ENCODE measurements at places on chromosomes 2 and 18.

GRCh38 chr2:207352978-207353671, 176.6 kb upstream of the CREB1 start:
- no peak for DNase-seq

GRCh38 chr2:8714283-8714682, 32.4 kb downstream of the ID2 start:
- DNase-seq, result no peak

DNA sequence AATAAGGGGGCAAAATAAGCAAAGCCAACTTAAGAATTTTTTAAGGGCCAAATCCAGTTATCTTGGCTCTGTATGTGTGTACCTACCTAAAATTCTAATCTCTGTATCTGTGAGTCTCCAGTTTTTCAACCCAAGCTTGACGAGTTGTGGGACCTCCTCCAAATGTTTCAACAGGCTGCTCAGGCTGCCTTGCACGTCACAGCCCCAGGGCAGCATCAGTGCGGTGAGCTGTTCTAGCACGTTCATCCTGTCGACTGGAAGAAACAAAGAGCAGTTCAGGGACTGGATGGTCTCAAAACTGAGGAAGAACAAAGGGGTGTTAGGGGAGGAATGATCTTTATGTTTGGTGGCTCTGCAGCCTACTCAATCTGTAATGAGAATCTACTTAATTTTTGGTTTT, 29.4 kb downstream of the NLRC4 start:
- DNase-seq, result no peak

DNA sequence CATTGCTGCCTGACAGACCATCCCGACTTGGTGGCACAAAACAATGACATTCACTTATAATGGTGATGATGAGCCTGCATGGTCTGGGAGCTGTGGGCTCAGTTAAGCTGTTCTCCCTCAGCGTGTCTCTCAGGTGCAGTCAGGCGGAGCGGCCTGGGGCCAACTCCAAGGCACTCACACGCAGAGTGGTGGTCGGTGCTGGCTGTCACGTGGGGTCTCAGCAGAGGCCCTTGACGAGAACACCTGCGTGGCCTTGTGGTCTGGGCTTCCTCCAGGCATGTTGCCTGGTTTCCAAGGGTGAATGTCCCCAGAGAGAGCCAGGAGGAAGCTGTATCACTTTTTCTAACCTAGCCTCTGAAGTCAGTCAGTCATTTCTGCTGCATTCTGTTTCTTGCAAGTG, 29.8 kb downstream of the ARMC9 start:
- no peak for DNase-seq

DNA sequence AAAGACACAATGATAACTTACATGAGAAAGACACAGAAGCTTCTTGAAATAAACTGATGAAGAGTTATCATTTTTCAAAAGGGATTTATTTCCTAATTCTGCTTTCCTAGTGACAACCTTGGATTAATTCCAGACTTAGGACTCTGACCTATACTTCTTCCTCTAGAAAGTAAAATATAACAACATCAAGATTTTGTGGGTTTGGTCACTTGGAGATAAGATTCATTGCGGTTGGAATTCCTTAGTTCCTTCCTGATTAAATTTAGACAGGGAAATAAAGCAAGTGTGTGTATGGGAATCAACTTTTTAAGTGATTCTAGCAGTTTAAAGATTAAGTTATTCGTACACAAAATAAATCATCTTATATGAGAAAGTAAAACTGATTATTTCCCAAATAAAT, 208.4 kb upstream of the CCDC150 start:
- DNase-seq, result no peak

DNA sequence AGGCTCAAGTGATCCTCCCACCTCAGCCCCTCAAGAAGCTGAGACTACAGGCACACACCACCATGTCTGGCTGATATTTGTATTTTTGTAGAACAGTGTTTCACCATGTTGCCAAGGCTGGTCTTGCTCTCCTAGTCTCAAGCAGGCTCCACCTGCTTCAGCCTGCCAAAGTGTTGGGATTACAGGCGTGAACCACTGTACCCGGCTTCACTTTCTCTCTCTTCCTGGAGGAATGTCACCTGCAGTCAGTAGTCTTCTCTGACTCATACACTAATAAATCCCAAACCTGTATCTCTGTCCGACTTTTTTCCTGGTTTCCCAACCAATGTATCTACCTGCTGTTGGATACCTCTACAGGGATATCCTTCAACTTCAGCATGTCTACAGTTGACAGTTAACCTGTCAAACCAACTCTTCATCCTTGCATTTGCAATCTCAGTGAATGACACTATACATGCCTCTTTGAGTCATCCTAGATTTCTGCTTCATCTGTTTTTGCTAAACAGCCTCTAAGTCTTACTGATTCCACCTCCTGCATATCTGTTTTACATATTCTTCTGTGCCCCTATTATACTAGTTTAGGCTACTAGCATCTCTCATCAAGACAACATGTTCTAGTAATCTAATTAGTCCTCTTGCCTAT, 54.5 kb downstream of the RBBP8 start:
- no peak for DNase-seq
